ENCODE measurements at places on chromosomes 2 and 18.

GRCh38 chr2:45804987-45805755 is 153.7 kb downstream of the PRKCE start:
- no peak for DNase-seq

- no peak for DNase-seq
Observed at GRCh38 chr2:40700231-40700954, 248.5 kb upstream of the SLC8A1 start.

DNA sequence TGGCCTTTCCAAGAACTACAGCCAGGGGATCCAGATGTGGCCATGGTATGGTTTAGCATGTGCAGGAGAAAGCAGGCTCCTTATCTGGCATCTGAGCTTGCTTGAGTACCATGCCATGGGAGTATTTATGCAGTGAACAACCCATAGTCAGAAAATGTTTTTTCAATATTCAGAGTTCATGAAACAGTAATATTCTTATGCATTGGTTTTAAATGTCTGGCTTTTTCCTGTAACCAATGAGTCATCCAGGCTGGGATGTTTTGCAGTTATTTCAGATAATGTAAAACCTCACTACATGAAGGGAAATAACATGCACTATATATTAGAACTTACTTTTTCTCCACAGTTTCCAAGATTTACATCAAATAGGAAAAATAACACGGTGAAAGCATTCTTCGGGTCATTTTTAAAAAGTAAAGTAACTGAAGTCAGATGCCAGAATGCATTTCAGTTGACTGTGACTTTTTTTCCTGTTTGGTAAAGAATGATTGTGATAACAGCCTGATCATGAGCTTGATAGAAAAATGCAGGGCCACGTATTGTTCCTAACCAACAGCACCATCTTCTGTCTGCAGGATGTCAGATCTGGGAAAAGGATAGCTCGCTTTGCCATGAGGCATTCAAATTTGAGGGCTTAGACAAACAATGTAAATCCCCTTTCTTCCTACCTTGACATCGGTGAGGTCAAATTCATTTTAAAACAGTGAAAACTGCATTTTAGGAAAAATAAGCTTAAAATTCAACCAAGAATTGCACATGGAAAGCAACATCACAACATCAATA is 152.8 kb downstream of the DSC3 start:
- no peak for DNase-seq

DNA sequence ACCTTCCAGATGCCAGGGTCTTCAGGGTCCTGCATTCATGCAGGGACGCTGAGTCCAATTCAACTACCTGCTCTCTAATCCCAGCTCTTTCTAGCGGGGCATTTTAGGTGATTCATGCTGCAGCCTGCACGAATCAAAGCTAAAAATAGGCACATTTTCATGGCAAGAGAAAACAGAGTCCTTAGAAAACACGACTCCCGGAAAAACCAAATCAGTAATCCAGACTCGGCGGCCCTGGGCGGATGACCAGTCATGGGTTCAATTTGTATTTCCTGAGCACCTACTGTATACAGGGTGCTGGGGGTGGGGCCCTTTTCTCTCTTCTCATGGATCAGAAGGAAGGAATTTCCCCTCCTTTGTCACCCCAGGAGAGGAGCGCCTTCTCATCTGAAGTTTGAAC is 64.4 kb downstream of the LONRF2 start:
- DNase-seq, result no peak

- DNase-seq, result no peak
Observed at GRCh38 chr18:5107988-5108387, 89.1 kb downstream of the AKAIN1 start.

DNA sequence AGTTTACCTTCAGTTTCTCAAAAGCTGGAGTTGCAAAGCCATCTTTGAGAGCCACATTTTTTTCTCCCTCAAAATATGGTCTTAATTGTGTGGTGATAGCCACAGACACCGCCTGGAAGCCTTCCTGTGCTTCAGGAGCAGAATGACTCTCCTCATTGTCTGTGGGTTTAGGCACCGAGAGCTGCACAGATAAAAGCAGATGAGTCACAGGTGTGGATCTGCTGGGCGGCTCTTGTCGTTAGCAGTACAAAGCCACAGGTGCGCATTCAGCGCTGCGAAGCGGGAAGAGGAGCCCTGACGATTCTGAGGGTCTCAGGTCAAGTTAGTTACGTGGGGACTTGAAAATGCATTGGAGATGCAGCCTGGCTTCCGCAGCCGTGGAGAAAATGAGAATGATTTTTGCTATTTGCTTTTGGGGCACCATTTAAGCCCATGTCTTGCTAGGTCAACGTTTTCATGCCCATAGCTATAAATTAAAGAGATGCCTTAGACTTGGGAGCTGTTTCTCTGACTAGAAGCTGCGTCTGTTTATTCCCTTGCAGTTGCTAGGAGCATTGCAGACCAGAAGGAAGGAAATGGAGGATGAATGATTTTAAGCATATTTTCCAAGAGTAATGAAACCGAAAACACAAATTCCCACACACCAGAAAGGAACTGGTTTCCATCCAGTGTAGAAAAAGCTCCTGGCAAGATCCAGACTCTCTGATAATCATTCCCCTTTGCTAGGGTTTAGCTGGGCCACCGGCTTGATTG is 51.5 kb downstream of the KLHL29 start:
- no peak for DNase-seq

DNA sequence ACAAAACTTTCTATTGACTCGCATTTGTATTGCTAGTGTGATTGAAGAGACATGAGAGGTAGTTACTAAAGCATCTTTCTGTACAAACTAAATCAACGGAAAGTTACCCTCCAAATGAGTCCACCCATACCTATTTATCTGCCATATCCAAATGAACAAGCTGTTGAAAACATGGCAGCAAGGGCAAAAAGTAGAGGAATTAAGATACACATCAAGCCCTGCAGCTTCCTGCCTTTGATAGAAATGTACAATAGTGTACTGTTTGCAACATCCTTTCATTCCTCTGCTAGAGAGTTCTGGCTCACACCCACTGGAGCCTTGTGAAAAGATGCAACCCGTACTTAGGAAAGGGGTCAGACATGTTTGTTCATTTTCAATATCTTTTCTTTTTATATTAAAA is 122.5 kb downstream of the ERBB4 start:
- no peak for DNase-seq

DNA sequence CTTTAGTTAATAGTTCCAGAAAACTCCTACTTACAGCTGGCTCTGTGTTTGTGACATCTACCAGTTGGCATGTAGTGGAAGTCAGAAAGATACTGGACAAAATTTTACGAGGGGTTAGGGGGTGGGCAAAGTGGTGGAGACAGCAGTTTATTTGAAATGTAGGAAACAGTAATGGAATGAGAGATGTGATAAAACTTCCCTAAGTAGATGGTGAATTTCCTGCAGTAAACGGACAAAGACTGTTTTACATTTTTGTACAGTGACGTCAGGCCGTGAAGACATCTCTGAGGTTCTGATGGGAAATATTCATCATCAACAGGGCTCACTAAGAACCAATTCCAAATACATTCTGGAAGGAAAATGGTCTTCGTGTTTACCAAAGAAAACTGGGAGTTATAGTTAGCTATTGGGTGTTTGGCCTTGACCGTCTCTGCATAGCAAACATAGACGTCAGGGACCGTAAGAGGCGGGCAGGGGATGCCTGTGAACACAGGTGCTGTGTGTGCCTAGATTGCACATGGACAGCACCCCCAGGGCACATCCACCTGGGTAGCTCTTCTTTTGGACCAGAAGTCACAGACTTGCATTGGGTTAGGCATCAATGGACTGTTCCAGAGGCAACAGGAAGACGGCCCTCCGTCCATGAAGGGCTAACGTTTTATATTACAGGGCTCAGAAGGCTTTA is 131.5 kb downstream of the ZNF516 start:
- DNase-seq, result no peak

- DNase-seq, result no peak
Observed at GRCh38 chr2:72112401-72112800, 35.3 kb downstream of the CYP26B1 start.

GRCh38 chr2:23905155-23905554 is 21.8 kb downstream of the ATAD2B start:
- DNase-seq, result no peak

- no peak for DNase-seq
Observed at GRCh38 chr2:8932702-8933101, 70.8 kb downstream of the MBOAT2 start.

- DNase-seq, result no peak
Observed at GRCh38 chr2:127047054-127047453, 59.9 kb downstream of the BIN1 start.

DNA sequence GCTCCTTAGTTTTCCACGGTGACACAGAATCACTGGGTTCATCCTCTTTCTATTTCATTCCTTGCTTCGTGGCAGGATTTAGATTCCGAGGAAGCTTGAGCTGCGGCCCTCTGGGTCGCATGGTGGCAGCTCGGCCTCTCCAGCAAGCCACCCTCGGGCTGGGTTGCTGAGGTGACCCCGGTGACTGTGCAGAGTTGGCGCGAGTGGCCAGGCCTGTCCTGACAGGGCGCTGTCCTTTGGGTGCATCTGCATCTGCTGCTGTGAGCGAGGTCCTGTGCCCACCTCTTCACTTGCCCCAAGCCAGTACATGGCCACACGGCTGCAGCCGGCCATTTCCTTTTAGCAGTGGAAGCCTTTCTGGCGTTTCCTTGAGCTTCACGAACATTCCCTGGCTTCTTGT is 21.8 kb downstream of the PRELID3A start:
- no peak for DNase-seq

GRCh38 chr18:72235422-72235821 is 308.7 kb downstream of the CBLN2 start:
- no peak for DNase-seq

GRCh38 chr18:76465630-76466409 is 29.2 kb downstream of the ZNF516 start:
- no peak for DNase-seq

DNA sequence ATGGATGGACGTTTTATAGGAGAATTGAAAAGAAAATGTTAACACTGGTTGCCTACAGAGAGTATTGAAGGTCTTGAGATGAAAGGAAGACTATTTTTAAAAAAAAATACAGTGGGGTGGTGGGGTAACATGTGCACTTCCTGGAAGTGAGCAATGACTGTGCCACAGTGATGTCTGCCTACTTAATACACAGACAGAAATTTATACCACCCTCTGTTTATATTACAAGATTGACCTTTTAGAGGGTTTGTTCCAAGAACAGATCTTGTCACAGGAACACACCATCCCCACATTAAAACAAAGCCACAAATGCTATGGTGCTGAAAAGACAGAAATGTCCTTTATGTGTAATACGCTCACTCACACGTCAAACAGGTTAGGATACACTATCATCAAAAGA is 87.6 kb downstream of the THADA start:
- DNase-seq, result no peak

- no peak for DNase-seq
Observed at GRCh38 chr18:63684718-63685117, 18.0 kb upstream of the SERPINB11 start.

- DNase-seq, result no peak
Observed at GRCh38 chr18:13339653-13340052, 121.1 kb downstream of the LDLRAD4 start.

- no peak for DNase-seq
Observed at GRCh38 chr2:234770031-234770506, 181.7 kb upstream of the SH3BP4 start.

GRCh38 chr2:238462782-238463396 is 36.2 kb downstream of the ASB1 start:
- DNase-seq, result no peak

DNA sequence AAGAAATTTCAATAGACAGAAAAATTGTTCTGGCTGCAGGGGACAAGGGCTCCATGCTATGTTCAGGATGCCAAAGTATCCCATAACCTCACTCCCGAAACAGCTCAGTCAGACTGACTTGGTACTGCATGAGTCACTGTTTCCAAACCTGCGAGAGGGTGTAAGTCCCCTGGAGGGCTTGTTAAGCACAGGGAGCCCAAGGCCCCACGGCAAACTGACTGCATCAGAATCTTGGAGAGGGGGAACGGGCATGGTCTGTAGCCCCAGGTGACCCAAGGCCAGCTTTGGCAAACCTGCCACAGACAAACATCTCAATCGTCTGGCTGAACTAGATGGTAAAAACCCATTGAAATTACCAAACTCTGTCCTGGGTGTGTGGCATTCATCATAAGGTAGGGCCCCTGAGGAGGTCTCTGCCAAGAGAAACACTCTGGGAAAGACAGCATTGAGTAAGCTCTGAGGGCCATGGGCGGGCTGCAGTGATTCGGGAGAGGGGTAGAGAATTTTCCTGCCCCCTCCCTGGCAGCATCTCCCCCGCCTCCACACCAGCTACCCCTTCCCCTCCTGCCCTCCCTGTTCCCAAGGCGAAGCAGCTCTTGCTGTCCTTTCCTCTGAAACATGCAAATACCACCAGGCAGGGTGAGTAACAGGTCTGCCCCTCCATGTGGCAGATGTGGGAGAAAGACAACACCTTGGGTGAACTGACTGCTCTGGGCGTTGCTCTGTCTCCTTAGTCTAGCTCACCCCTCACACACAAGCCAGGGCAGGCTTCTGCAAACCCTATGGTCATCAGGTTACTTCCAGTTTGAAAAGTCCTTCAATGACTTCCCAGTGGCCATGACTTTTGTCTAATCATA is 274.7 kb upstream of the SIX2 start:
- DNase-seq, result no peak

DNA sequence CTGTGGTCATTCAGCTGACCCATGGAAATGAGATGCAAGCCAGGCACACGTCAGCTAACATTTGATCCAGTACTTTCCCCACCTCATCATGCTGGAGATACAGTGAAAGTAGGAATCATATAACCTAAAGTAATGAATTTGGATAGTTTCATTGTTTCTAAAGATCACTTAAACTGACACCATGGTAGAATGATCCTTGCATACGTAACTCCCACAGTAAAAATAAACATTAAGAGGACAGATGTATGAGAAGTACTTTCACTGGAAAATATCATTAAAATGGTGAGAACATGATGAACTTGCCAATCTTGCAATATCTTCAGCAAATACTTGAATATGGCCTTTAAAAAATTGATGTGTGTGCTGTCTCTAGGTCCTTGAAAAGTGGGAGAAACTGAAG is 85.4 kb downstream of the MAIP1 start:
- DNase-seq, result no peak

DNA sequence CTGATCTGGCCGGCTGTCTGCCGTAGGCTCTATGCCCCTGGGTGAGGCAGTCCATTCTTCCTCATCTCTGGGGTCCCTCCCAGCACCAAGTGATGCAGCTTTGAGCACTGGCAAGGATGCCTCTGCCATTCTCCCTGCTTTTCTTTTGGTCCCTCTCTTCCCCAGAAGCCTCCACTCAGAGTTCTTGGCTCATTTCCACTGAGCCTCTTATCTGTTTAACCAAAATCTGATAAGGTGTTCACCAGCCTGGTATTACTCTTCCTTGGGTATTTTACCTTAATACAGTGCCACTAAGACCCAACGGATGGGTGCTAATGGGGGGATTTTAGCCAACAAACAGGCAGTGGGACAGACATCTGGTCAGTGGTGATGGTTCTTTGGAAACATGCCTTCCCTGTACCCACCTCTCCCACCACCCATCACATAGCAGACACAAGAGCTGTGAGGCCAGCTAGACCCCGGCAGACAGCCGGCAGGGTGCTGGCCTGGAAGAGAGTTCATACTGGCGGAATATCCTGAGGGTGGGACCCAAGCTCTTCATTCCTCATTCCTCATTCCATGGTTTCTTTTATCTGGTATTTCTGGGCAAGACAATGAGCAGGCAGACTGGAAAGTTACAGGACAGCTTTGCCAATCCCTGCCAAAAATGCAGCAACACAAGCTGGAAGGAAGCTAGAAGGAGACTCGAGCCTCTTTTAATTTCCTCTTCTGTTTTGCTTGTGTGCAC is 34.6 kb downstream of the ZBTB7C start:
- DNase-seq, result no peak
